ENCODE measurements at places on chromosomes 1 and 21.

- no peak for DNase-seq
Observed at GRCh38 chr1:43997295-43997999, 6.0 kb downstream of the CCDC24 start.

- DNase-seq, result no peak
Observed at GRCh38 chr1:10171995-10172669, 38.2 kb upstream of the KIF1B start.

- DNase-seq, result no peak
Observed at GRCh38 chr1:111242805-111243523, 15.5 kb downstream of the CHI3L2 start.

DNA sequence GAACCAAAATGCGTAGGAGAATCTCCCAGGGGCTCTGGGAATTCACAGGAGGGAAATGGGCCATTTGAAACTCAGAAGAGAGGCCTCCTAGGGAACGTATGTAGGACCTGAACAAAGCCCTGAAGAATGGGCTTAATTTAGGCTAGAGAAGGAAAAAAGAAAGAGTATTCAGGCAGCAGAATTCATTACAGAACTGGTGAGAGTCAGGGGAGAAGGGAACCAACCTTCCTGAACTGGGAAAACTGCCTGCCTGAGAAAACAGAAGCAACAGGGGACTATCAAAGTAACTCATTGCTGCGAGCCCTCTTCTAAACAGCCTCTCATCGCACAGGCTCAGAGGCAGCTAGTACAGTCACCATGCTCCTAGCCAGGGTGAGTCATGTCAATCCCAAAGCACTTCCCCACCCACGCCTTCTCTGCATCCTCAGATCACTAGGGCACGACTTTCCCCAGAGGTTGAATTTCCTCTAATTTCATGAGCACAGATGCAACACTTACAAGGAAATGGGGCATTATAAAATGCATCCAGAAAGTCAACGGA lies 98.1 kb downstream of the ADSS2 start:
- peak; percentile 88 for DNase-seq

DNA sequence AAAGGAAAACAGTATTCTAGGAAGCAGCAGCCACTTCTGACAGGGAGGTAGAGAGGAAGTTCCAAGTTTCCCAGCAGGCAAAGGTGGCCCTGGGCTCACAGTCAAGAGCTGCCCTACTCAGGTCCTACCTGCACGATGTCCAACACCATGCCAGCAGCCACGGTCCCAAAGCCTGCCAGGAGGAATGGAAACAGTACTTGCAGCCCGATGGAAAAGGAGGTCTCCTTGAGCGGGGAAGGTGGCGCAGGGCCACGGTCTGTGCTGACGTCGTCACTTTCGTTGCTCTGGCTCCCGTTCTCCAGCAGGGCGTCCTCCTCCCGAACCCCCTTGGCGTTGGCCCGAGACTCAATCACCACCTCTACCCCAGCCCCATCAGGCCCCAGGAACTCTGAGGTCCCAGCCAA lies 3.1 kb downstream of the SLC41A1 start:
- DNase-seq, result no peak

DNA sequence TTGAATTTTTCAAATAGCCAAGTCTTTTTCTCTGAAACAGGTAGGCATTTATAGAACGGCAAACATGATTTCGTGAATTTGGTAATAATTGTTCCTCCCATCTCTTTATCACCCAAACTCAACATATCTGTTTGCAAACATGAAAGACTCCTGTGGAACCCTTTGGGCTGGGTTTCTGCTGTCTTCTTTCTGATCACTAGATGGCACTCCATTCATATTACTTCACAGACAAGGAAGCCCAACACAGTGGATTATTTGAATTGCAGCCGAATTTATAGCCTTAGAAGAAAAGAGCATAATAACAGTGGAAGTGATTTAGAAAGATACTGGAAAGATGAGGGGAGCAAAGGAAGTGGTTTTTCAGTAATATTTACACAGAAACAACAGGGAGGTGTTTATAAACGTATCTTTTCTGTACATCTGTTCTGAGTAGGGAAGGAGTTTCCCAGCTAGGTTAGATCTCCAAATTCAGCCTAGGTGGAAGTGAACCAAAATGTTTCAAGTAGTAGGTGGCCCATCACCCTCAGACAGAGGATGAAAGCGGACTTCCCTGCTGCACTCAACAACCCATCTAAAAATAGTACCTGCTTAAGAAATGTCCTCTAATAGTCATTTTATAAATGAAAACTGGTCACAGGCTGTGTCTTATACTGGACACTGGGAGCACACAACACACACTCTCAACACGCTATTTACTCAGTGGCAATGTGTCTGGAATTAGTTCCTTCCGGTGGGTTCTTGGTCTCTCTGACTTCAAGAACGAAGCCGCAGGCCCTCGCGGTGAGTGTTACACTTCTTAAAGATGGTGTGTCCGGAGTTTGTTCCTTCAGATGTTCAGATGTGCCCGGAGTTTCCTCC lies 67.6 kb downstream of the MAP3K21 start:
- DNase-seq, result no peak

DNA sequence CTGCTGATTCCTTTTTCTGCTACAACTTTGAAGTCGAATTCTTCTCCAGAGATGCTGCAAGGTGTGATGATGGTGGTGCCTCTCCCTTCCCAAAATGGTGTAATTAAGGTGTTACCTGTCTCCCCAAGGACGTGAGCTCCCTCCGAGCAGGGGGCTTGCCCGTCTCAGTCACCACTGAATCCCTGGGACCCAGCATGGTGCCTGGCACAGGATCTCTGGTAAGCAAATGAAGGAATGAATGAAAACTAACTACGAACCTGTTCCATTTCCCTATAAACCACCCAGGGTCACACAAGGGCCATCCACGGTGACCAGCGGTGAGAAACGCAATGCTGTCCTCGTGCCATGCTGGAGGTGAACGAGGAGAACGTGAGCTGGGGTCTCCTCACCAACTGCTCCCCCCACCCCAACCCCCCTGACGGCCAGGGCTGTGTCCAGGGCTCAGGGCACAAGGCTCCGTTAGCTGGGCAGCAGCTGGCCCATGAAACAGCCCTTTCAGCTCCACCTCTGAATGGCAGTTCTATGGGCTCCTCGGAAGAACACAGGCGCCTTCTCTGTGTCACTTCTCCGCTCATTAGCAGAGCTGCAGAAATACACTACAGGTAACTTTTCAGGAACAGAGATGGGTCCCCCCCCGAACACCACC lies 2.2 kb upstream of the MATN1 start:
- no peak for DNase-seq

DNA sequence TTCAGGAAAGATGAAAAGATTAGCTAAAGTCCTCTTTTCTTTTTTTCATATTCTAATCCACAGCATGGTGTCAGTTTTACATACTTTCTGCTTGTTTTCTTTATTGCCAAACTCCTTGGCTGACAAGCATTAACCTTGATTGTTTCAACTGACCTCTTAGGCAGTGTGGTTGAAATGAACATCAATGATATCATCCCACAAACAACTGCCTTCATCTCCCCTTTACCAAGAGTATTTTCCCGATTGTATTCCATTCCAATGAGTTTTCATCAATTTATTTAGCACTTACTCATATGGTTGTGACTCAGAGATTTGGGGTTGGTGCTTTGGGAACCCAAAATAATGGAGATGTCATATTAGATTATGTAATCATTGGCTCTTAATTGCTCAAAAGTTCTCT lies 71.8 kb downstream of the SPAG17 start:
- DNase-seq, result no peak

GRCh38 chr1:25500694-25501093 lies 42.7 kb upstream of the LDLRAP1 start:
- DNase-seq, result no peak

- no peak for DNase-seq
Observed at GRCh38 chr1:101165532-101165931, 71.3 kb upstream of the S1PR1 start.

- DNase-seq, result peak; percentile 13
Observed at GRCh38 chr1:14500041-14500440, 98.4 kb upstream of the KAZN start.

- no peak for DNase-seq
Observed at GRCh38 chr1:36420409-36420808, 22.7 kb upstream of the LSM10 start.

GRCh38 chr1:161019751-161020495 lies 1.0 kb downstream of the F11R start:
- DNase-seq, result no peak

GRCh38 chr21:31181082-31181750 lies 142.9 kb upstream of the KRTAP19-8 start:
- no peak for DNase-seq

DNA sequence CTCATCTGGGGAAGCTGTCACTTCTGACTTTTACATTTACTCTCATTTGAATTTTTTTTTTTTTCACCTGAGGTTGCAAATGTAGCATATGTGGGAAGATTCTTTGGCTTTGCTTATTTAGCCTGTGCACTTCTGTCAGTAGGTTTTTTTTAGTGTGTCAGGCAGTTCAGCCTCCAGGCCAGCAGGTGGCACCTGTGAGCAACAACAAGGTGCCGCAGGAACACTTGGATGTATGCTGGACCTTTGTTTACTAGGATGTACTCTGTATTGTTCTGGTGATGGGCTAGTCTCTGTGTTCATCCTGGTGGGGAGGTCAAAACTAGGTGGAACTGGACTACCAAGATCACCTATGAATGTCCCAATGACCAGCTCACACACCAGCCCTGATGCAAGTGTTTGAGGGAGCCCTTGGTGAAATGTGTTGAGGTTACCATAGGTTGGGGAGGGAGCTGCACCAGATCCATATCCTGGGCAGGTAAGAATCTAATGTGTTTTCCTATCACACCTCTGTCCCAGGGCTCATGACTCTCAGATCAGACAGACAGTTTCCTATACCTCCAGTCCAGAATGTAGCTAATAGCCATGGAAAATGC lies 618.2 kb downstream of the BRINP3 start:
- DNase-seq, result no peak

- DNase-seq, result no peak
Observed at GRCh38 chr1:79667848-79668696, 661.5 kb upstream of the ADGRL4 start.

- no peak for DNase-seq
Observed at GRCh38 chr1:203126866-203127665, 460 bp upstream of the ADORA1 start.

GRCh38 chr1:18750600-18750999 lies 108.9 kb downstream of the TAS1R2 start:
- DNase-seq, result no peak

DNA sequence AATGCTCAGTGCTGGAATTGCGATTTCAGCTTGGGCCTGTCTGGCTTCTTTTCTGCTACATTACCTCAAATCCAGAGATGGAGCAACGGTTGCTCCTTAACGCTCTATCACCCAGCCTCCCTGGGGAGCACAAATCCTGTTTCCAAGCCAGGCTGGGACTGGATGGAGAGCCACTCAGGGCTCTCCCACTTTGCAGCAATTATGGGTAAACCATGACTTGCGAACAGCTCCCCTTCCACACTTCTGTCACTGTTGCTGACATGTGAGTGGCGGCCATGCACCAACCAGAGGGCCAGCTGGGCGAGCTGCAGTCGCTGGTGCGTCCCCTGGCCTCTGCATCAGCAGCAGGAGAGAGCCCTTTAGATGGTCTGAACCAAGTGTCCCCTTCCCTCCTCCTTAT lies 65.1 kb upstream of the RAB4A start:
- DNase-seq, result no peak

DNA sequence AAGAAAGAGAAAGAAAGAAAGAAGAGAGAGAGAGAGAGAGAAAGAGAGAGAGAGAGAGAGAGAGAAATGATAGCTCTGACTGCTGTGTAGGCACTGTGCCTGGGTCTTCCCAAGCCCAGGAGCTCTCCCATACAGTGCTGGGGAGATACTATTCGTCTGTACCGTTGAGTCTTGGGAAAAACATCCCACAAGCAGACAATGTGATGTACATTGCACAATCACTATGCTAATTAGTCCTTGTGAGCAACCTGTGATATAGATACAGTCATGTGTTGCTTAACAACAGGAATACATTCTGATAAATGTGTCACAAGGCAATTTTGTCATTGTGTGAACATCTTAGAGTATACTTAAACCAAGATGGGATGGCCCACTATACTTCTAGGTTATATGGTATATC lies 381.0 kb downstream of the HHAT start:
- DNase-seq, result no peak

DNA sequence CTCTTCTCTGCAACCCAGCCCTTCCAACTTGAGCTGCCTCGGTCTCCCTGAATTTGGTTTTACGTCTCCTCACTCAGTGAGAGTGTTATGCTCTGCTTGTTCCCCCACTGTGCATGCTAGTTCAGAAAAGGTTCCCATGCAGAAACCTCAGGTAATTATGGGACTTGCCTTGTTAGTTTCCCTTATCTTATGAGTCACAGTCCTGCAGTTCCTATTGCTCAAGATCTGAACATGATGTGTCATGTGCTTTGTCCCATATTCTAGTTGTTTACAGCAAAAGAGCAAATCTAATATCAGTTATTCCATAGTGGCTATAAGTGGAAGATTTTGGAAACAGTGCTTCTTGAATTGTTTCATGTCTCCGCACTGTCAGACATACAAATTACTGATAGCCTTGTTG lies 74.4 kb downstream of the DUSP10 start:
- DNase-seq, result no peak

DNA sequence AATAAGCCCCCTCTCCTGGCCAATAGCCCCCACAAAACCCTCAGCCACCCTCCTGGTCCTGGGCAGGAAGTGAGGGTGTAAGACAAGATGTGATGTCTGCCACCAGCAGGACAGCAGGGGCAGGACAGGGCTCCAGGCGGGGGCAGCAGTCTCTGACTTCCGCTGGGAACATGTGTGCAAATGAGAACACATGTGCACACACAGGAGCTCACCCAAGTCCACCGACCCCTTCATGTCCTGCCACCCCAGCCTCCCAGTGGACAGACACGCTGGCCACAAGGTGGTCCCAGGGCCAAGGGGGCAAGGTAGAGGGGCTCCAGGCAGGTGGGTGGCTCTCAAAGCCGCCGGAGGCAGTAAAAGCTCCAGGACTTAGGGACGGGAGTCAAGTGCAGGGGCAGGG lies 60.1 kb downstream of the KCNAB2 start:
- DNase-seq, result no peak

- DNase-seq, result no peak
Observed at GRCh38 chr1:7868070-7868780, 15.4 kb upstream of the UTS2 start.

DNA sequence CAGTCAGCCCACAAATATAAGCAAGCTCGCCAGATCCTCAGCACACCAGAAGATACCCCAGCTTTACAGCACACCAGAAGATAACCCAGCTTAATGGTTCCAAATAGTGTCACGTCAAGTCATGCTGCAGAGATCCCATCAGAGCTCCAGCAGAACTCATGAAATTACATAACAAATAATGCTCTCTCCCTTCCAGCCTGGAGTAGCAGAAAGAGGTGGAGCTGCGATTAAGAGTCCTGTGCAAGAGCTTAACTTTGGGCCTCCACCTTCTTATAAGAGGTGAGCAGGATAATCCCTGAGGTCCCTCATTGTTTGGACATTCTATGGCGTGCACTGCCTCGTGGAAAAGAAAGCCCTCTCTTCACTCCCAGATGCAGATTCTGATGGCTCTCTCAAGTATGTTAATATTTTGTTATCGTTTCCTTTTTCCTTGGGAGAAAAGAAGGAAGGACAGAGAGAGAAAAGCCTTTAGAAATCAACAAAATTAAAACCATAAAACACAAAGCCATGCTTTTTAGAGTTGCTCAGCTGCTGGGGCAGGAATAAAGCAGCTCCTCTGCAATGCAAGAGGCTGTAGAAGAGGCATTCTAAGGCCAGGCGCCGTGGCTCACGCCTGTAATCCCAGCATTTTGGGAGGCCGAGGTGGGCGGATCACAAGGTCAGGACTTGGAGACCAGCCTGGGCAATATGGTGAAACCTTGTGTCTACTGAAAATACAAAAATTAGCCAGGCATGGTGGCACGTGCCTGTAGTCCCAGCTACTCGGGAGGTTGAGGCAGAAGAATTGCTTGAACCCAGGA lies 59.1 kb downstream of the GLUL start:
- no peak for DNase-seq

Data from vagina (tissue), 2 donors.